ENCODE measurements at places on chromosomes 2 and 18. TPM values are rescaled to one million over a fixed set of nuclear protein-coding genes. Genes with fewer than 3 reads are reported as not detected.

DNA sequence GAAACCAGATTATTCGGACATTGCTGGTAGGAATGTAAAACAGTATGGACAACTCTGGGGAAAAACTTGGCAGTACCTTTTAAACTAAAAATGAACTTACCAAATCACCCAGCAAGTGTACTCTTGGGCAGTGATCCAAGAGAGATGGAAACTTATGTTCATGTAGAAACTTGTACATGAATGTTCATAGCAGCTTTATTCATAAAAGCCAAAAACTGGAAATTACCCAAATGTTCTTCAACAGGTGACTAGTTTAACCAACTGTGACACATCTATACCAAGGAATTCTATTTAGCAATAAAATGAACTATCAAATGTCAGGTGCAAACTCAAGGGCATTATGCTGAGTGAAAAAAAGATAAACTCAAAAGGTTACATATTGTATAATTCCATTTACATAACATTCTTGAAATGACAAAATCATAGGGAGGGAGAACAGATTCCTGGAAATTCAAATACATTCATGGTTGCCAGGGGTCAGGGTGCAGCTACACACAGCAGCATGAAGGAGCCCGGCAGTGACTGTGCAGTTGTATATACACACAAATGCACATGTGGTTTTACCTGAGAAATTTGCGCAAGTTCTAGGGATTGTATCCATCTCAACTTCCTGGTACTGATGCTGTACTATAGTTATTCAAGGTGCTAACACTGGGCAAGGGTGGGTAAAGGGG, 3.5 kb upstream of the RNU4ATAC start:
- no peak for DNase-seq

The LYPD6B gene
- 9.9 TPM for total RNA-seq

GRCh38 chr2:122663620-122664019, 908.2 kb downstream of the TSN start:
- no peak for DNase-seq

The THADA gene
- total RNA-seq, result 41.9 TPM

DNA sequence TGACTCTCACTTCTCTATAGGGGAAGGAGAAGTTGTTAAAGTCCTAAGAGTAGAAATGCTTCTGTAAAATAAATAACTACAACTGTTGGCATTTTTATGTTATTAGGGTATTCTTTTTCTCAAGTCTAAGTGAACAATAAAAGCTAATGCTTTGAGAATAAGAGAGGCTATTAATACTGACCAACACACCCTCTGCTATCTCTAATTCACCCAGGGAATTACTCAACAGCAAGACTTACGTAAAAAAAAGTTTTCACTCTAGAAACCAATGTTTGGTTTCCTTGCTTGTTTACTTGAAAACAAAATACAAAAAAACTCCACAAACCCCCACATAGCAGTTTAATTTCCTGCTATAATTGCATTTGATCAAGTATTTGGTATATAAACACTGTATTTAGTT, 25.2 kb downstream of the CHN1 start:
- no peak for DNase-seq

DNA sequence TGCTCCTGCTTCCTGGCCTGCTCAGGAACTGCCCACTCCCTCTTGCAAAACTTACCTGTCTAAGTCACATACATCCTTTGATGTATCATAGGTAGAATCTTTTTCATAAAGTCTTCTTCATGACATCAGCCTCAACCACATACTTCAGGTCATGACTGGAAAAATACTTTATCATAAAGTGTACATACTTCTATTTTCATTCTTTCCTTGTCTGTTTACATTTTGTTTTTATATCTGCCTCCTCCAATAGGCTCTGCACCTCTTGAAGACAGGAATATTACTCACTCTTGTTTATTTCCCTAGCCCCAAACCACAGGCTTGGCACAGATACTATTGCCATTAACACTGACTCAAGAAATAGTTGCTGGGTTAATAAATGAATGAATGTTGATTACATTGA, 43.6 kb upstream of the ZNF804A start:
- DNase-seq, result no peak

GRCh38 chr2:239236043-239236807, 164.6 kb downstream of the HDAC4 start:
- no peak for DNase-seq

- no peak for DNase-seq
Observed at GRCh38 chr2:127261804-127262406, 32.0 kb downstream of the ERCC3 start.

DNA sequence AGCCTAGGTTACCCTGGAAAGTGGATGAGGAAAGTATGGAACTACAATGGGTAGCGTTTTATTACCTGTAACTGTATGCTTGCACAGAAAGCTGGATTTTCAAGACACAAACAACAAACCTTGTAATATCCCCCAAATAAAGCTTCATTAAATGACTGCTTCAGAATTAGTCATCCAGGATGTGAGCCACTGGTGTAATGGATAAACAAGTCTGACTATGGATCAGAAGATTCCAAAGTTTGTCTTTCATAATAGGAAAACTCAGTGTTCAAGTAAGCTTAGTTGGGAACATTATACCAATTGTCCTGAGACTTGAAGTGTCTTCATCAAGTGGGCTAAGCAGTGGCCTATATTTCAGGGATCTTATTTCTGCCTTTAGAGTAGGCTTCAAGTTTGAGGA, 518.8 kb downstream of the LRP1B start:
- no peak for DNase-seq

DNA sequence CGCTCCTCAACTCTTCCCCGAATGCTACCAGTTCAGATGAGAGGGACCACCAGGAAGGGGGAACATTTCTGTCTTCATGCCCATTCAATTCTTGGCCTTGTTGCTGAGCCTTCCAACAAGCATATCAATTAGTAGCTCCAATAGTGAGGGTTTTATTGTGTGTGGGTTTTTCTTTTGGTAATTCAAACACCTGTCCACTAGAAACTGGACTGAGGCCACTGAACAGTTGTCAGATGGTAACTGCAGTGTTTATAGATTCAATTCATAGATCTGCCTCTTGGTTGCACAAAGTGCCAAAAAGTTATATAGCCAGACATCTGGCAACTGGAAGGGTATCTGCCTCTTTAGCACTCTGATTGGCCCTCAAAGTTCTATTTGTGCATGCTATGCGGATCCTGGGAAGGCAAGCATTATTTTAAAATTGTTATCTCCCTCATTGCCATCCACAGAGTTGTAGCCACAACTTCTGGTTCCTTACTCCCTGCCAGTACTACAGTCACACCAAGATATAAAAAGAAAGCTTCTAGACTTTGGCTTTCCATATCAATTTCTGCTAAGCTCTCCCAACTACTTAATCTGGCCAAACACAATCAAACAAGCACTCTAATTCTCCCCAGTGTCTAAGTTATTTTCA, 83.3 kb upstream of the ZNF521 start:
- DNase-seq, result no peak

The DTNA gene
- 31.0 TPM for total RNA-seq

- no peak for DNase-seq
Observed at GRCh38 chr18:57727952-57728807, 74.9 kb downstream of the ATP8B1 start.

The DLGAP1 gene
- 7.9 TPM for total RNA-seq

- DNase-seq, result peak; percentile 82
Observed at GRCh38 chr2:20443276-20443920, 3.5 kb upstream of the RHOB start.

The PUS10 gene
- total RNA-seq, result 3.6 TPM

- DNase-seq, result no peak
Observed at GRCh38 chr2:40317761-40318160, 134.1 kb downstream of the SLC8A1 start.

Measured in body of pancreas (tissue), 4 donors.